ENCODE measurements at places on chromosomes 16 and 17.

- peak; percentile 61 for DNase-seq
Observed at GRCh38 chr16:69930117-69930776, 20.9 kb upstream of the CLEC18A start.

DNA sequence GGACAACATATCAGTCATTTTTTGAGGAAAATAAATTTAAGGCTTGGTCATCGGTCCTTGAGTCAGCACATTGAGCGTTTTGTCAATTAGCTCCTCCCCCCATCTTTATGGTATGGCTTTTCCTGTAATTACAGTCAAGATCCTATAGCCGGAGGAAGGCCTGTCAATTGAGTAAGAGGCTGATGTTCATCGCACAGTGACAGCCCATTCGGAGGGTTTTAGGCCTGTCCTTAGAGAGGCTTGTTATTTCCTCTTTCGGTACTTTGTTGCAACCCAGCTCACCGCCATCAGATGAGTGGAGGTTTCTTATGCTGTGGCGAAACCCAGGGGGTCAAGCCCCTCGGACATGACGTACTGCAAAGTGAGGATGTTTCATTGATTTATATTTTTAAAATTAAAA is 395.2 kb downstream of the WWOX start:
- DNase-seq, result no peak

GRCh38 chr16:14125708-14126107 is 54.6 kb downstream of the MRTFB start:
- no peak for DNase-seq

GRCh38 chr17:83091257-83092141 is 12.1 kb downstream of the METRNL start:
- DNase-seq, result no peak

GRCh38 chr17:29154516-29155226 is 25.5 kb downstream of the MYO18A start:
- DNase-seq, result peak; percentile 37

GRCh38 chr17:1896243-1897104 is 66.7 kb downstream of the RPA1 start:
- DNase-seq, result no peak

- no peak for DNase-seq
Observed at GRCh38 chr17:17853811-17854447, 17.1 kb upstream of the SREBF1 start.

- DNase-seq, result no peak
Observed at GRCh38 chr16:30965436-30965835, 7.9 kb downstream of the SETD1A start.

GRCh38 chr16:804193-805048 is 3.9 kb upstream of the GNG13 start:
- DNase-seq, result no peak

DNA sequence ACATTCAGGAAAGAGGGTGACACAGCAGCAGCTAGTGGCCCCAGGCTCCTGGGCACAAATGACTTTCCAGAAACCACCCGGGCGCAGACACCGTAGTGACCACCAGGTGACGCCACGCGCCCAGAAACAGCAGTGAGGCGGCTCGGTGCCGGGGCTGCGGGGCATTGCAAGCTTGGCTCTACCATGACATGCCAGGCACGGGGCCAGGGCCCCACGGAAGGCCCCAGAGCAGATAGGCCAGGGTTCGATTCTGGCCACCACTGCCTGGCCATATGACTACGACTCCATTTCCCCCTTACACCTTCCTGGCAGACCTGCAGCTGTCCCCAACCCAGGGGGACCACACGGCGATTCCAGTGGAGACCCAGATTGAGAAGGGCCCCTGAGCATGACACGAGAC is 6.7 kb downstream of the RHBDF1 start:
- peak; percentile 90 for DNase-seq

DNA sequence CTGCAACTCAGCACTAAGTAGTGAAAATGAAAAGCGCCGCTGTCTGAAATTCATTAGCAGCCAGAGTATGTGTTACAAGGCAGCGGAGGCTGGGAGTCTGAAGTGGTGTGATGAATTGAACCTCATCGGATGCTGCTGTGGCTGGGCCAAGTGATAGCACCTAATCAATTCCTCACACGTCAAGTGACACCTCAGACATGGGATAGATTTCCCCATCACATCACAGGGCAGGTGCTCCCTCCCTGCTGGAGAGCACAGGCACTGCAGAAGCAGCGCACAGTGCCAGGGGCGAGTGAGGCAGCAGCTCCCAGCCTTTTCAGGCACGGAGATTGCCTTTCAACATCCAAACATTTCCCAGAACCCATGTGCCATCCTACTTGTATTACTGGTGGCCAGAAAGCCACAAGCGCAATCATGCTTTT is 32.2 kb downstream of the DRC3 start:
- DNase-seq, result no peak
